PC-3 (cell line): ENCODE measurements at places on chromosomes 7 and 10. TPM values are rescaled to one million over a fixed set of nuclear protein-coding genes. Genes with fewer than 3 reads are reported as not detected.
A peak's percentile ranks its signal among the peaks of the same experiment; 100 is the strongest.

GRCh38 chr10:99621454-99622251 lies 1.4 kb upstream of the SLC25A28 start:
- H3K36me3 ChIP-seq, result no peaks in the 10 kb centered on the region
- peaks cover 24% of the 10 kb centered on the region; the same call in 1 of the 2 replicates for H3K4me1 ChIP-seq
- no peaks in the 10 kb centered on the region for H3K27me3 ChIP-seq

GRCh38 chr7:1563981-1564602 lies 5.7 kb downstream of the PSMG3 start:
- no peak overlapping the region for H3K4me3 ChIP-seq
- no peak for DNase-seq
- H3K36me3 ChIP-seq, result peaks cover 5% of the 10 kb centered on the region; the same call in 1 of the 2 replicates
- no peak overlapping the region for H3K27ac ChIP-seq
- H3K4me1 ChIP-seq, result peaks cover 47% of the 10 kb centered on the region

- no peak overlapping the region for H3K4me3 ChIP-seq
- no peaks in the 10 kb centered on the region for H3K36me3 ChIP-seq
- peak; percentile 96 for DNase-seq
- H3K27ac ChIP-seq, result peak overlapping the region; percentile 78
- no peaks in the 10 kb centered on the region for H3K27me3 ChIP-seq
- H3K4me1 ChIP-seq, result peaks cover 41% of the 10 kb centered on the region
These were observed 138.1 kb upstream of the TCF7L2 start for GRCh38 chr10:112811741-112812551.

GRCh38 chr7:111071556-111071955 lies 19.4 kb upstream of the LRRN3 start:
- no peak overlapping the region for H3K27ac ChIP-seq
- H3K36me3 ChIP-seq, result no peaks in the 10 kb centered on the region
- no peak for DNase-seq
- H3K4me3 ChIP-seq, result no peak overlapping the region
- peaks cover 4% of the 10 kb centered on the region; the same call in 1 of the 2 replicates for H3K4me1 ChIP-seq

GRCh38 chr10:104488439-104488832 lies 134.8 kb downstream of the CFAP58 start:
- no peaks in the 10 kb centered on the region for H3K36me3 ChIP-seq
- no peaks in the 10 kb centered on the region for H3K4me1 ChIP-seq
- H3K27ac ChIP-seq, result no peak overlapping the region
- peaks cover 14% of the 10 kb centered on the region for H3K27me3 ChIP-seq
- no peak for DNase-seq

DNA sequence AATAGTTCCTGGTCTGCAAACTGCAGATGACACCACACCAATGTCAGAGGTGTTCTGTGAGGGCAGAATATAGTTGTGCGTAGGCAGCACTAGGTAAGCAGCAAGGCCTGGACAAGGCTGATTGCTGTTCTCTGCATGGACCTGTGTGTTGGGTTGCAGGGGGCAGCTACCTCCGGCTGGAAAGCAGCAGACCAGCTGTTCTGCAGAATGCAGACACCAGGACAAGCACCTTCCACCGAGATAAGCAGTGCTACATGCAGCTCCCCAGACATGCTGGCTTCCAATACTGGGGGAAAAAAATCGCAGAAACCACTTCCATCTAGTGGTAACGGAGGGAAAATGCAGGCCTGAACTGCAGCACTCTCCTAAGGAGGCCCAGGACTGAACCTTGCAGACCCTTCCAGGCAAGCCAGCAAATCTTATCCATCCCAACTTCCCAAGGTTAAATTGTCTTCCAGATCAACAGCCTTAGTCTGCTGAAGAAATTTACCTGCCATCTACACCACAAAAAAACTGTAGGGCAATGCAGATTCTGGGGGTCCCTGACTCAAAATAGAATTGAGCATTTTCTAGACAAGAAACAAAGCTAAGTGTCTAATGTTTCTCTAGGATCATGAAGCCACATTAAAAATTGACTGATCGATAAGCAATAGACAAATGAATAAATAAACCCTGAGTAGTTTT lies 50.5 kb upstream of the COBL start:
- no peak overlapping the region for H3K4me3 ChIP-seq
- DNase-seq, result peak; percentile 75
- no peaks in the 10 kb centered on the region for H3K4me1 ChIP-seq
- no peak overlapping the region for H3K27ac ChIP-seq
- H3K36me3 ChIP-seq, result no peaks in the 10 kb centered on the region
- no peaks in the 10 kb centered on the region for H3K27me3 ChIP-seq

DNA sequence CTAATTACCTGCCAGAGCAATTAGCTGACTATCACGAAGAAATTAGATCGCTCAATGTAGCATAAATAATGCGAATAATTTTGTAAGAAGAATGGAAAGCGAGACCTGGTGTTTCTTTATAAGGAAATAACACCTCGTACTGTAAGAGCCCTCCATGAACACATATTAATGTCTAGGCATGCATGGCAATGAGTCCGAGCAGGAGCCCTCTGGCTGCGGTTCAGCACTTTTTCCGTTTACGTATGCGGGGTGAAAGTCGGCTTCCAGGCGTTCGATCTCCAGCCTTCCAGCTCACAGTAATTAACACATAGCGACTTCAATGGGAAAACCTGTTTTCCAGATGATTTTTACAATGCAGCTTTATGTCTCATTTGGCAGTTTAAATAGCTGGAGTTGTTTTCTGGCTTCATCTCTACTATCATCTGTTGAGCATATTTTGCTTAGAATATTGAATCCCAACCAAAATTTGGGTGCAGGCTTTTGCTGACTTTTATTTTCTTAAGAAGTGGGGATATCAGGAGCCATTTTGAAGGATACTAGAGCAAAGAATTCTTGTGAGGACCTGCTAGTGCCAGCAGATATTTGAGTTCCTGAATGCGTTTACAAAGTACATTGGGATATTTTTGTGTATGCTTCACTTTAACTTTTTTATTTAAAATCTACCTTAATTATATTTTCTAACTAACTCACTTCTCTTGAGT lies 7.2 kb upstream of the SP8 start:
- H3K36me3 ChIP-seq, result no peaks in the 10 kb centered on the region
- no peak overlapping the region for H3K4me3 ChIP-seq
- H3K27me3 ChIP-seq, result peaks cover 91% of the 10 kb centered on the region

DNA sequence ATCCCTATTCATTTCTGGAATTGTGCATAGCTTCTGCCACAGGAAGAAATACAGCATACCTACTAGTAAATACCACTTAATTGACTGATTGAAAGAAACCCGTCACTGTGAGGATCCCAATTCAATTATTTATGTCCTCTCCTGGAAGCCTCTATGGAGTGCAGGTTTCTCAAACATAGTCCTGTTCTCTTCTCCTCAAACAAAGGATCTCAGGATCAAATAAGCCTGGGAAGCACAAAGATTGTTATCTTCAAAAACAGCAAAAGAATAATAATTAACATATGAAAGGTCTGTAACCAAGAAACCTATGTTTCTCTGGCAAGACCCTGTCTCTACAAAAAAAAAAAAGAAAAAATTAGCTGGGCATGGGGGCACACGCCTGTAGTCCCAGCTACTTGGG lies 127.3 kb downstream of the KCNMA1 start:
- H3K27ac ChIP-seq, result no peak overlapping the region
- no peaks in the 10 kb centered on the region for H3K36me3 ChIP-seq
- H3K4me3 ChIP-seq, result no peak overlapping the region
- no peak for DNase-seq
- H3K4me1 ChIP-seq, result peaks cover 77% of the 10 kb centered on the region

DNA sequence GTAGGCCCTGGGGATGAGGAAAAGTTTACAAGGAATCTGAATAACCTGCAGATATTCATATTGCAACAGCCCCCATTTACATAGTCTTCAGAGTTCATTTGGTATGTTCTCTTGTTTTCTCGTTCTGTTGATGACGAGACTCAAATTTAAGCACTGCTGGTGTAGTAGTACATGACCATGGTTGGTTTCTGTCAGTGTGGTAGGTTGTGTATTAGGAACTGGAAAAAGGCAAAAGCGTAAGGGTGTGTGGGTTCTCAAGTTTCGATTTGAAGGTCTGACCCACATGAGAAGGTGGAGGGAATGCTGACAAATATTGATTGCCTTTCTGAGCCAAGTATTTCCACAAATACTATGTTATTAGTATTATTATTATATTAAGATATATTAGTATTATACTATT lies 151.7 kb downstream of the AUTS2 start:
- DNase-seq, result no peak
- H3K36me3 ChIP-seq, result no peaks in the 10 kb centered on the region
- no peaks in the 10 kb centered on the region for H3K4me1 ChIP-seq
- H3K27me3 ChIP-seq, result no peaks in the 10 kb centered on the region

- no peaks in the 10 kb centered on the region for H3K36me3 ChIP-seq
- H3K4me1 ChIP-seq, result no peaks in the 10 kb centered on the region
- H3K4me3 ChIP-seq, result no peak overlapping the region
- no peak overlapping the region for H3K27ac ChIP-seq
- no peak for DNase-seq
- H3K27me3 ChIP-seq, result no peaks in the 10 kb centered on the region
These were observed 49.0 kb downstream of the RBAK start for GRCh38 chr7:5094641-5095040.

GRCh38 chr10:64211466-64211865 lies 690.3 kb downstream of the REEP3 start:
- H3K4me1 ChIP-seq, result peaks cover 4% of the 10 kb centered on the region; the same call in 1 of the 2 replicates
- H3K4me3 ChIP-seq, result no peak overlapping the region
- no peaks in the 10 kb centered on the region for H3K36me3 ChIP-seq

DNA sequence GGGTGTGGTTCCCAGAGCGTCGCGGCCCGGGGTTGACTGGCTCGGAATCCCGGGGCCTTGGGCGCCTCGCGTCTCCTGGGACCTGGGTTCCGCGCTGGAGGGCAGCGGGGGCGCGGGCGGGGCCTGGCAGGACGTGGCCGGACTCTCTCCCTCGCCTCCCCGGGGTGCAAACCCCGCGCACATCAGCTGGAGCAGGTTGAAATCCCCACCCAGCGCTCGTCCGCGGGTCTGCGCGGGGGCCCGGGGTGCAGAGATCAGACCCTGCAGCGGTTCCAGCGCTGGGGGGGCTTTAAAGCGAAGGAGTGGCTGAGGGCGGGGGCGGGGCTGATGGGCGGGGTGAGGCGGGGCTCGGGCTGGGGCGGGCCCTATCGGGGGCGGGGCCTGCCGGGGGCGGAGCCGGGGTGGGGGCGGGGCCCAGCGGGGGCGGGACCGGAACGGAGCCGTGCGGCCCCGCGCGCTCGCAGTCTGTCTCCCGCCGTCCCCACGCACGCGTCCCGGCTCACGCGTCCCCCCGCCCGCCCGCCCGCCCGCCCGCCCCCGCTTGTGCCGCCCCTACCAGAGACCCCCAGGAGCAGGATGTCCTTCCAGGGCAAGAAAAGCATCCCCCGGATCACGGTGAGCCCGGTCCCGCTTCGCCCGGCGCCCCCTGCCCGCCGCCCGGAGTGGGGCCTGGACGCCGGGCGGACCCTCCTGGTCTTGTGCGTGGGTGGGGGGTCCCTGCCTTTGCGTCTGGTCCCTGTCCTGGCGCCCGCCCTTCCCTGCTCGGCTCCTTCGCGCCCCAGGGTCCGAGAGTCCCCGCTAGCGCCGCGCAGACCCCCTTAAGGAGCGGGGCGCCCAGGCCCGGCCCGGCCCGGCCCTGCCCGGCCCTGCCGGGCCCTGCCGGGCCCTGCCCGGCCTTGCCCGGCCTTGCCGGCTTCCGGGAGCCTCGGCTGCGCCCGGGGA lies at the start of gene DPYSL4:
Gene DPYSL4 (plus strand): TSS at position 461 of the 942 bp plus-strand sequence. CDS start 116 bp downstream, at position 577.
- H3K4me3 ChIP-seq, result peak within 1 kb of the TSS; percentile 65
- H3K27me3 ChIP-seq, result no peaks in the 10 kb centered on the region
- H3K36me3 ChIP-seq, result no peaks in the 10 kb centered on the region
- peaks cover 3% of the 10 kb centered on the region; the same call in 1 of the 2 replicates for H3K4me1 ChIP-seq

- no peak overlapping the region for H3K4me3 ChIP-seq
- DNase-seq, result no peak
- no peaks in the 10 kb centered on the region for H3K4me1 ChIP-seq
- H3K36me3 ChIP-seq, result no peaks in the 10 kb centered on the region
- no peak overlapping the region for H3K27ac ChIP-seq
These were observed 87.4 kb downstream of the FOXL3 start for GRCh38 chr7:377080-378040.

GRCh38 chr10:109887243-109887642 lies 36.1 kb downstream of the XPNPEP1 start:
- H3K27me3 ChIP-seq, result no peaks in the 10 kb centered on the region
- no peak for DNase-seq
- peaks cover 6% of the 10 kb centered on the region for H3K4me1 ChIP-seq
- no peak overlapping the region for H3K4me3 ChIP-seq
- H3K27ac ChIP-seq, result no peak overlapping the region
- H3K36me3 ChIP-seq, result peaks cover 3% of the 10 kb centered on the region; the same call in 1 of the 2 replicates

DNA sequence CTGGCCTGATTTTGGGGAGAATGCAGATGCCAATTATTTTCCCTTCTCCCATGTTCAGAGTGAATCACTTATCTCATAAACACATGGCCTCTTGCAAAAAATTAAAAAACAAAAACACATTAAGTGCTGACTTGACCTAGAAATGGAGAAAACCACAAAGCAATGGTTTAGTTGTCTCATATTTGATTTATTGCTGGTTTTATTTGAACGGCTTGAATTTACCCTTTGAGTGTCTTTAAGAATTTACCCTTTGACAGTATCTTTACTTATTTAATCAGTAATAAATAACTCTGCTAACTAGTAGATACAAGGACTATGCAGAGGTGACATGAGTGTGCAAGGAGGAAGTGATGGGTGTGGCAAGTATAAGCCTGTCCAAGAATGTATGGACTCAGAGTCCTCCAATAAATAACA lies 68.1 kb upstream of the GSDME start:
- DNase-seq, result peak; percentile 44
- H3K27ac ChIP-seq, result peak overlapping the region; percentile 94
- H3K27me3 ChIP-seq, result no peaks in the 10 kb centered on the region
- peaks cover 11% of the 10 kb centered on the region for H3K36me3 ChIP-seq
- H3K4me1 ChIP-seq, result peaks cover 57% of the 10 kb centered on the region
- H3K4me3 ChIP-seq, result peak overlapping the region; percentile 37; the same call in 1 of the 2 replicates

GRCh38 chr7:19106241-19107080 lies 11.0 kb downstream of the TWIST1 start:
- H3K36me3 ChIP-seq, result no peaks in the 10 kb centered on the region
- DNase-seq, result no peak
- H3K27ac ChIP-seq, result no peak overlapping the region
- peak overlapping the region; percentile 74; the same call in 1 of the 2 replicates for H3K4me3 ChIP-seq
- H3K4me1 ChIP-seq, result no peaks in the 10 kb centered on the region; the same call in 1 of the 2 replicates
- no peaks in the 10 kb centered on the region for H3K27me3 ChIP-seq

GRCh38 chr7:82158327-82158726 lies 285.2 kb downstream of the CACNA2D1 start:
- H3K4me1 ChIP-seq, result no peaks in the 10 kb centered on the region; the same call in 1 of the 2 replicates
- DNase-seq, result peak; percentile 50
- no peaks in the 10 kb centered on the region for H3K36me3 ChIP-seq
- H3K27me3 ChIP-seq, result peaks cover 31% of the 10 kb centered on the region
- H3K4me3 ChIP-seq, result no peak overlapping the region

CUBN gene
- total RNA-seq, result 0.80 TPM in 1 of 2 replicates, not detected in the other

EBF3 gene
- total RNA-seq, result not detected in 2 replicates

ADRB1 gene
- 0.15 and 0.29 TPM in 2 replicates for total RNA-seq

PNLIPRP3 gene
- not detected in 2 replicates for total RNA-seq

MYO1G gene
- 0.11 and 0.17 TPM in 2 replicates for total RNA-seq

DENND2A gene
- 8.9 and 10.6 TPM in 2 replicates for total RNA-seq

WNT8B gene
- 0.29 TPM in 1 of 2 replicates, not detected in the other for total RNA-seq

MYO3A gene
- total RNA-seq, result not detected in 2 replicates
